Cortex of kidney (tissue), 1 donor: ENCODE measurements at places on chromosomes 16 and 17.

GRCh38 chr16:66580605-66581209, 1.4 kb downstream of the CMTM2 start:
- DNase-seq, result no peak

- no peak for DNase-seq
These were observed 19.5 kb upstream of the CPHXL start for GRCh38 chr16:75745823-75746222.

GRCh38 chr16:17836868-17837602, 366.3 kb upstream of the XYLT1 start:
- DNase-seq, result no peak

- DNase-seq, result no peak
These were observed 92.7 kb upstream of the CDH5 start for GRCh38 chr16:66273644-66274334.

DNA sequence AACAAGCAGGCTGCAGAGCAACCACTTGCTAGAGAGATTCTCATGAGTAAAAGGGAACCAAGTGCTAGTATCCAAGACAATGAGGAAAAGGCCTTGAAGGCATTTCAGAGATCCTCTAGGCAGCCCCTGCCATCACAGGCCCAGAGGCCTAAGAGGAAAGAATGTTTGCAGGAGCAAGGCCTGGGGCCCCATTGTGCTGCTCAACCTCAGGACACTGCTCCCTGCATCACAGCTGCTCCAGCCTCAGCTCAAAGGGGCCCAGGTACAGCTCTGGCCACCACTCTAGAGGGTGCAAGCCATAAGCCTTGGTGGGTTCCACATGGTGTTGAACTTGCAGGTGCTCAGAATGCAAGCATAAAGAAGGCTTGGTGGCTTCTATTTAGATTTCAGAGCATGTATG, 243.0 kb upstream of the RPL38 start:
- DNase-seq, result no peak

- no peak for DNase-seq
These were observed 15.2 kb upstream of the ZNF469 start for GRCh38 chr16:88367560-88367959.

DNA sequence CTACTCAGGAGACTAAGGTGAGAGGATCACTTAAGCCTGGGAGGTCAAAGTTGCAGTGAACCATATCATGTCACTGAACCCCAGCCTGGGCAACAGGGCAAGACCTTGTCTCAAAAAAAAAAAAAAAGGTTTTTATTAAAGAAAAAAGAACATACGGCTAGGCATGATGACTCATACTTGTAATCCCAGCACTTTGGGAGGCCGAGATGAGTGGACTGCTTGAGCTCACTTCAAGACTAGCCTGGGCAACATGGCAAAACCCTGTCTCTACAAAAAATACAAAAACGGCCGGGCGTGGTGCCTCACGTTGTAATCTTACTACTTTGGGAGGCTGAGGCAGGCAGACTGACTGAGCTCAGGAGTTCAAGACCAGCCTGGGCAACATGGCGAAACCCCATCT, 38.4 kb downstream of the RANBP10 start:
- no peak for DNase-seq

DNA sequence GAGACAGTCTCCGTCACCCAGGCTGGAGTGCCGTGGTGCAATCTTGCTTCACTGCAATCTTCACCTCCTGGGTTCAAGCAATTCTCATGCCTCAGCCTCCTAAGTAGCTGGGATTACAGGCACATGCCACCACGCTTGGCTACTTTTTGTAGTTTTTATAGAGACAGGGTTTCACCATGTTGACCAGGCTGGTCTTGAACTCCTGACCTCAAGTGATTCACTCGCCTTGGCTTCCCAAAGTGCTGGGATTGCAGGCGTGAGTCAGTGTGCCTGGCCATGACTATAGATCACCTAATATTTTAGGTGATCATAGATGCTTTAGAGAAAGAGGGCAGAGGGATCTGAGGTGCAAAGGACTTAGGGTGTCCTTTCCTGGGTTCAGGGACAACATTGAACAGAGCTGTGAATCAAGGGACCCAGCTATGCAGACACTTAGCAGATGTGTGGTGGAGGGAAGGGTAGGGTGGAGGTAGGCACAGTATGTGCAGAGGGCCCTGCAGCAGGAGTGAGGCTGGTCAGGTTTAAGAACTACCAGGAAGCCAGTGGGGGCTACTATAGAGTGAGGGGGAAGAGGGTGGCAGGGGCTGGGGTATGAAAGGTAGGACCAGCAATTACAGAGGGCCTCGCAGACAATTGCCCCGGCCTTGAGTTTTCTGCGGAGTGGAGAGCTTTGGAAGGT, 116.5 kb downstream of the CMIP start:
- DNase-seq, result no peak

- no peak for DNase-seq
These were observed 32.4 kb downstream of the CLTC start for GRCh38 chr17:59652119-59652518.

DNA sequence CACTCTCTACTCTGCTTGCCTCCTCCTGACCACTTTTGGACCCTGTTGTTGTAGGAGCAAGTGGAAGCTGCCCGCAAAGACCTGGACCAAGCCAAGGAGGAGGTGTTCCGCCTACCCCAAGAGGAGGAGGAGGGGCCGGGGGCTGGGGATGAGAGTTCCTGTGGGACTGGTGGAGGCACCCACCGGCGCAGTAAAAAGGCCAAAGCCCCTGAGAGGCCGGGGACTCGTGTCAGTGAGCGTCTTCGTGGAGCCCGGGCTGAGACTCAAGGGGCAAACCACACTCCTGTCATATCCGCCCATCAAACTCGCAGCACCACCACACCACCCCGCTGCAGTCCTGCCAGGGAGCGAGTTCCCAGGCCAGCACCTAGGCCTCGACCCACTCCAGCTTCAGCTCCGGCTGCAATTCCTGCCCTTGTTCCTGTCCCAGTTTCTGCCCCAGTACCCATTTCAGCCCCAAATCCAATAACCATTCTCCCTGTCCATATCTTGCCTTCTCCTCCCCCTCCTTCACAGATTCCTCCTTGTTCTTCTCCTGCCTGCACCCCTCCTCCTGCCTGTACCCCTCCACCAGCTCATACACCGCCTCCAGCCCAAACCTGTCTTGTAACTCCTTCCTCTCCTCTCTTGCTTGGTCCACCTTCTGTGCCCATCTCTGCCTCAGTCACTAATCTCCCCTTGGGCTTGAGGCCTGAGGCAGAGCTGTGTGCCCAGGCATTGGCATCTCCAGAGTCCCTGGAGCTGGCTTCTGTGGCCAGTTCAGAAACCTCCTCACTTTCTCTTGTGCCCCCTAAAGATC, 11.0 kb upstream of the PHKG2 start:
- DNase-seq, result no peak

GRCh38 chr17:37106049-37106448, 157.3 kb downstream of the AATF start:
- DNase-seq, result no peak

DNA sequence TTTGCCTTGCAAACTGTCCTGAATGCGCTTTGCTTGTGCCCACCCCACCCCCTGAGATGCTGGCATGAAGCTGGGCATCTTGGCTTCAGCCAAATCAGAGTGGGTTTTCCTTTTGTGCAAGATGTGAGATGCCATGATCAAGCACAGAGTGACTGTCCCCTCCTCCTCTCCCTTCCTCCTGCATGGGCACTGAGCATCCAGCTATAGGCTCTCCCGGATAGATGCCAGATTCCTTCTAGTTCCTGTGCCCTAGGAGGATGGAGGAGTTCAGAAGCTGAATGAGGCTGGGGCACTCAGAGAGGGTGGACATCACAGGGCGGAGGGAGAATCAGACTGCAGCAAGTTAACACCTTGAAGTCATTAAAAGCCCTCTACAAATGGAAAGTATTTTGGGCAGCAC, 384.1 kb upstream of the CCL2 start:
- no peak for DNase-seq

DNA sequence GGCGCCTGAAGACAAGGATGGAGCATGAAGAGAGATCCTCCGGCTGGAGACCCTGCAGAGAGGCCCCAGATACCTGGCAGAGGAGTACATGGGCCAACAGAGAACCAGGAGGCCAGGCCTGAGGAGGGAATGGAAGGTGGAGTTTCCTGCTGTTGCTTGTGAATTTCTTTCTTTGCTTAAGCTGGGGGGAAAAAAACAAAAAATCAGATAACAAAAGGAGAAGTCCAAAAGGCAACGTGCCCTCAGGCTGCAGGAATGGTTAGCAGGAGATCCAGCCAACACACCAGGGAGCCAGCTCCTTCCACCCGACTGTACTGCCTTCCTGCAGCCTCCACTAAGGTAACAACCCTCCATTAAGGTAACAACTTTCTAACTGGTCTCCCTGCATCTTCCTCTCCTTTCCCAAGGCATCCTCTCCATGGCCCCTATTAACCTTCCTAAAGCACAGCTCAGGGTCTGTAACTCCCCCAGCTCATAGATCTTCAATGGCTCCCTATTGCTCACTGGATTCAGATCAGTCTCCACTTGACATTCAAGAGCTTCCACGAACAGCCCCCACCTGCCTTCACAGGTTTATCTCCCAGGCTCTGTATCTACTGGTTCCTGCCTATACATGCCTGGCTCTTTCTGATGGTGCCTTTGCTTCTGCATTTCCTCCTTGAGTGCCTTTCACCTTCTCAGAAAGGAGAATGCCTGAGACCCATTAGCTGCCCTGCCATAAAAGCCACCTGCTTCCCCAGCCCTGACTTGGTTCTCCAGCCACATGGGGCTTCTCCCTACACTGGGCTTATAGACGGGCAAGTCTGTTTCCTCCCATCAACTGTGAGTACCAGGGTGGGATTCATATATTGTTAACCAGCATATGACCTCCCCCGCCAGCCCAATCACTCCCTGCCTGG, 725 bp upstream of the ARL5C start:
- no peak for DNase-seq

DNA sequence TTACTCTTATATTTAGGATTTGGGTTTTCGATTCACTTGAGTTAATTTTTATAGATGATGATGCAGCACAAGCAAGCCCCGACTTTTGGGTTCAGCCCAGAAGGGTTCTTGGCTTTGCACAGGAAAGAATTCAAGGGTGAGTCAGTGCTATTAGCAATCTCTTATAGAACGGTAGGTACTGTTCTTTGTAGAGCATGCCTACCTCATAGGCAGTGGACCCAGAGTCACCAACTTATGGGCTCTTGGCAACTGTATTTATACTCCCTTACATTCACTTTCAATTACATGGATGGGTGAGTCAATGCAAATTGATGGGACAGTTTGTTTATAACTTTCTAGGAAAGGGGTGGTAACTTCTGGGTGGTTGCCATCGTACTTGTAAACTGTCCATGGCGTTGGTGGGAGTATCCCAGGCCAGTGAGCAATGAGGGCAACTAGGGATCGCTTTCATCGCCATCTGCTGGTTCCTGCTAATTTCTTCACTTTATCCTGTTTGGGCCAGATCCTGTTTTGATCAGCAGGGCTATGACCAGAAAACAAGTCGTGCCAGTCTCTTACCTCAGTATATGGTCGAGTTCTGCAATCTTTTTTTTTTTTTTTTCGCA, 362.6 kb downstream of the CNTNAP4 start:
- no peak for DNase-seq

- DNase-seq, result no peak
These were observed 40.8 kb downstream of the USP32 start for GRCh38 chr17:60351012-60351695.

GRCh38 chr17:81821603-81822311, 11.3 kb downstream of the MCRIP1 start:
- DNase-seq, result no peak

GRCh38 chr17:67392111-67392510, 15.0 kb downstream of the PITPNC1 start:
- no peak for DNase-seq

DNA sequence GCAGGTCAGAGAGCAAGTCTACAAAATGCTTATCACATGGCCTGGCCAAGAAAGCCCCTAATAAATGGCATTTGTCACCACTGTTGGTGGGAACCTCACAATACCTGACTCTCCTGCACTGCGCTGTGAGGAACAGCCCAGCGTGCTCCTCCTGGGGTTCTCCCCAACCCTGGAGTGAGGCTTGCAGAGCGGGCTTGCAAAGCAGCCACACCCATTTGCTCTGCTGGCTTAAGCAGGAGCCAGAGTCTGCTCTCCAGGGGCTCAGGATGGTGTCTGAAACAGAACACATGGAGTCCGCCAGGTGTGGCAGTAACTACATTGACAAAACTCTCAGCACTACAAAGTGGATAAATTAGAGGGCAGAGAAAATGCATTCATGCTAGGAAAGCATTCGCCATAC, 331.0 kb upstream of the CCL2 start:
- DNase-seq, result no peak

GRCh38 chr16:58488531-58488930, 11.4 kb upstream of the NDRG4 start:
- DNase-seq, result no peak

- DNase-seq, result no peak
These were observed 20.4 kb upstream of the WDR45B start for GRCh38 chr17:82668631-82669099.

DNA sequence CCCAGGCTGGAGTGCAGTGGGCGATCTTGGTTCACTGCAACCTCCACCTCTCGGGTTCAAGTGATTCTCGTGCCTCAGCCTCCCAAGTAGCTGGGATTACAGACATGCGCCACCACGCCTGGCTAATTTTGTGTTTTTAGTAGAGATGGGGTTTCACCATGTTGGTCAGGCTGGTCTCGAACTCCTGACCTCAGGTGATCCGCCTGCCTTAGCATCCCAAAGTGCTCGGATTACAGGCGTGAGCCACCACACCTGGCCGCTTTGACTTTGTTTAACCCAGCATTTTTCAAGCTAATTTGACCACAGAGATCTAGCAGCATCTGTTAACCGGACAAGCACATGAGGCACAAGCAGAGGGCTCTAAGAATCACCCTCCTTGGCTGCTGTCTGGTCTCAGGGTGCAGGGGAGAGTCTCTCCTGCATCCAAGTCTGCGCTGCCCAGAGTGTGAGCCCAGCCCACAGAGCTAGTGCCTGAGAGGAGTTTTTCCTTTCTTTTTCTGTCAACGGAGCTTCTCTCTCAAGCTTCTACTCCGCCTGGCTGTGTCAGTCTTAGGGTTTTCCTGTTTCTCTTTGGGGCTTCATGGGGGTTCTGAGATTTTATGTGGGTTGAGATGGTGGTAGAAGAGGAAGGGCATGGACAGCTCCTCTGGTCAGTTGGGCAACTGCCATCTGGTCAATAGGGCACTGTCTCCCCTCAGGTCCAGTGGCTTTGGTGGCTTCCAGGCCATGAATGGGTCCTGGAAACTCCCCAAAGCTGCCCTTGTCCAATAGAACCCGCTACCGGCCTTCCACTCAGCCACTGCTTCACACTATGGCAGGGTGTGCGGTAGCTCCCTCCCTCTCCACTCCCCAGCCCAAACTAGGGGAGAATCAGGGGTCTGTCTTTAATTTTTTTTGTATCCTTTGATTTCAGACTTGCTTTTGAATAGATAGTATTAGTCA, 59.6 kb downstream of the TNFRSF13B start:
- no peak for DNase-seq

DNA sequence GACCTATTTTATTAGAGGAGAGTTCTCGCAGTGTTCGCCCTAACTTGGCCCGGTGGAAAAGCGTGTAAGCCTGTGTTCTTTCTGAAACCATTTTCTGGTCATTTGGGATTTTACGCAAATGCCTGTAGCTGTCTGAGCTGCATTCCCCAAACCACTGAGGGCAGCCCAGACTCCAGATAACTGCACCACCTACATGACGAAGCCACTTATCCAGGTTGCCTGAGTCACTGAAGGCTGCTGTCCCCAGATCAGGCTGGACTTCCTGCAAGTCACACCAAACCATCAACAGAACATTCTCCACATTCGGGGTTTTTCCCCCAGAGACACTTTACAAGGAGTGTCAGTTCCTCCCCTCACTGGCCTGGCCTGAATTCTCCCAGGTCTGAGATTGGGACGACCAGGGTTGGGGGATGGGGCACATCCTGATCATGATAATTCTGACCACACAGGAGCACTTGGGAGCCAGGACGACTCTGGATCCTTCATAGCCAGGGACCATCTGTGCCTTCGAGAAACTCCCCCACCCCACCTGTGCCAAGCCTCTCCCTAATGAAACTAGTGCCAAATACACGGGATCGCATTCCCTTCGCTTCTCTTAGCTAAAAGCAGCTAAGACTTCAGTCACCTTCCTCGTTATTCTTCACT, 2.3 kb downstream of the RPRML start:
- no peak for DNase-seq
